ENCODE measurements at places on chromosomes 5 and 9. TPM values are rescaled to one million over a fixed set of nuclear protein-coding genes. Genes with fewer than 3 reads are reported as not detected.
A peak's percentile ranks its signal among the peaks of the same experiment; 100 is the strongest.

The PAX5 gene
- total RNA-seq = 2.4 TPM

The RFESD gene
- total RNA-seq = not detected

GRCh38 chr5:148208226-148208625 is 5.4 kb downstream of the SPINK6 start:
- DNase-seq = no peak
- H3K27me3 ChIP-seq = no peaks in the 10 kb centered on the region
- no peaks in the 10 kb centered on the region for H3K36me3 ChIP-seq

The NIPAL4 gene
- 0.48 TPM for total RNA-seq

- H3K27me3 ChIP-seq = no peaks in the 10 kb centered on the region
- H3K36me3 ChIP-seq = no peaks in the 10 kb centered on the region
- no peak overlapping the region for H3K27ac ChIP-seq
These were observed 15.9 kb upstream of the TOMM5 start for GRCh38 chr9:37608250-37608649.

The FOXD1 gene
- total RNA-seq = not detected

- no peaks in the 10 kb centered on the region for H3K4me1 ChIP-seq
- H3K27ac ChIP-seq = no peak overlapping the region
- H3K36me3 ChIP-seq = no peaks in the 10 kb centered on the region
- H3K4me3 ChIP-seq = no peak overlapping the region
These were observed 985.3 kb upstream of the DMAC1 start for GRCh38 chr9:8784838-8785237.

- peaks cover 21% of the 10 kb centered on the region for H3K4me1 ChIP-seq
- peaks cover 62% of the 10 kb centered on the region for H3K27me3 ChIP-seq
- peak within 1 kb of the TSS; percentile 60 for H3K4me3 ChIP-seq
- H3K36me3 ChIP-seq = no peaks in the 10 kb centered on the region
- peak within 1 kb of the TSS; percentile 86 for H3K27ac ChIP-seq
- DNase-seq = peak; percentile 87
These were observed at the start of gene PRUNE2 for GRCh38 chr9:76905791-76906646. TSS of gene PRUNE2 (minus strand) at chr9:76906114. CDS start at chr9:76905963, 151 bp downstream.

The BTNL3 gene
- total RNA-seq = 47.6 TPM

The PIP5KL1 gene
- not detected for total RNA-seq

GRCh38 chr9:8599937-8600336 is 800.4 kb upstream of the DMAC1 start:
- H3K36me3 ChIP-seq = no peaks in the 10 kb centered on the region
- DNase-seq = no peak
- H3K4me3 ChIP-seq = no peak overlapping the region
- no peak overlapping the region for H3K27ac ChIP-seq
- no peaks in the 10 kb centered on the region for H3K4me1 ChIP-seq
- no peaks in the 10 kb centered on the region for H3K27me3 ChIP-seq

GRCh38 chr5:109927639-109928038 is 237.9 kb downstream of the MAN2A1 start:
- no peaks in the 10 kb centered on the region for H3K36me3 ChIP-seq
- no peaks in the 10 kb centered on the region for H3K27me3 ChIP-seq
- H3K4me1 ChIP-seq = no peaks in the 10 kb centered on the region
- DNase-seq = no peak
- H3K4me3 ChIP-seq = no peak overlapping the region

The CA9 gene
- total RNA-seq = not detected

DNA sequence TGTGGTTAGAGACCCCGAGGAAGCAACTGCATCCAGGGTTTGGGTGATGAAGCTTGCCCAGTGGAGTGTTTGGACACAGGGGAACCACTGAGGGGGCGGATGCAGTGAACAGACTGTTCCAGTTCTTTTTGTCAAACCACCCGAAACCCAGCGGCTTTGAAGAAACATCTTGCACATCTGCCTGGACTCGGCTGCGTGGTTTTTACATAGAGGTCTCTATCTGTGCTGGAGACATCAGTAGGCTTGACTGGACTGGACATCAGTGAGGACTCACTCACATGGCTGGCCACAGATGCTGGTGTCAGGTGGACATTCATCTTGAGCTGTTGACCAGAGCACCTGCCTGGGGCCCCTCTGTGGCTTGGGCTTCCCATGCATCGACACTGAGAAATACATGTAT is 15.3 kb upstream of the SPATA31E1 start:
- H3K36me3 ChIP-seq = no peaks in the 10 kb centered on the region
- peaks cover 3% of the 10 kb centered on the region for H3K4me1 ChIP-seq
- H3K4me3 ChIP-seq = no peak overlapping the region
- no peak overlapping the region for H3K27ac ChIP-seq
- DNase-seq = no peak

- H3K4me1 ChIP-seq = no peaks in the 10 kb centered on the region
- no peaks in the 10 kb centered on the region for H3K36me3 ChIP-seq
- no peak overlapping the region for H3K27ac ChIP-seq
- no peak for DNase-seq
These were observed 61.8 kb downstream of the C9 start for GRCh38 chr5:39302472-39302871.

- no peaks in the 10 kb centered on the region for H3K27me3 ChIP-seq
- no peak for DNase-seq
- no peak overlapping the region for H3K4me3 ChIP-seq
- H3K4me1 ChIP-seq = no peaks in the 10 kb centered on the region
- no peaks in the 10 kb centered on the region for H3K36me3 ChIP-seq
These were observed 201.1 kb upstream of the KLF9 start for GRCh38 chr9:70615464-70616138.

The SLIT3 gene
- total RNA-seq = 11.6 TPM

DNA sequence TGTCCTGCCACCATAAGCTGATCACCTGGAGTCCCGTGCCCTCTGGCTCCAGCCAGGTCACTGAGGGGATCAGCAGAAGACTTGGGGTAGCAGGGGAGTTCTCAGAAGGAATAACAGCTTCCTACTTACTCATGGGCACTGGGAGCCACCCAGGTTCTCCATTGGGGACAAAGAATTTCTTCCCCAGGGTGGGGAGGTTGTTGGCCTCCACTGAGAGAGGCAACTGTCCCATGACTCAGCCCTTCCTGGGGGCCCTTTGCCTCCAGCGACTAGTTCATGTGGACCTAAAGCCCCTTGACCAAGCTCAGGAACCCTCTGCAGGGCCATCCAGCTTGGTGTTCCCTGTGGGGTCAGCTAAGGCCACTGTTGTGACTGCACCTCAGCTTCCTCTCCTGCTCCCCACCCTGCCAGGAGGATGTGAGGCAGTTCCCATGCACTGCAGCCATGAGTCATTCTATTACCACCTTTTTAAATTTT is 175.0 kb downstream of the AUH start:
- H3K36me3 ChIP-seq = no peaks in the 10 kb centered on the region
- H3K4me3 ChIP-seq = no peak overlapping the region
- no peak for DNase-seq
- H3K27ac ChIP-seq = no peak overlapping the region
- peaks cover 2% of the 10 kb centered on the region for H3K4me1 ChIP-seq

The C5 gene
- total RNA-seq = 0.20 TPM

DNA sequence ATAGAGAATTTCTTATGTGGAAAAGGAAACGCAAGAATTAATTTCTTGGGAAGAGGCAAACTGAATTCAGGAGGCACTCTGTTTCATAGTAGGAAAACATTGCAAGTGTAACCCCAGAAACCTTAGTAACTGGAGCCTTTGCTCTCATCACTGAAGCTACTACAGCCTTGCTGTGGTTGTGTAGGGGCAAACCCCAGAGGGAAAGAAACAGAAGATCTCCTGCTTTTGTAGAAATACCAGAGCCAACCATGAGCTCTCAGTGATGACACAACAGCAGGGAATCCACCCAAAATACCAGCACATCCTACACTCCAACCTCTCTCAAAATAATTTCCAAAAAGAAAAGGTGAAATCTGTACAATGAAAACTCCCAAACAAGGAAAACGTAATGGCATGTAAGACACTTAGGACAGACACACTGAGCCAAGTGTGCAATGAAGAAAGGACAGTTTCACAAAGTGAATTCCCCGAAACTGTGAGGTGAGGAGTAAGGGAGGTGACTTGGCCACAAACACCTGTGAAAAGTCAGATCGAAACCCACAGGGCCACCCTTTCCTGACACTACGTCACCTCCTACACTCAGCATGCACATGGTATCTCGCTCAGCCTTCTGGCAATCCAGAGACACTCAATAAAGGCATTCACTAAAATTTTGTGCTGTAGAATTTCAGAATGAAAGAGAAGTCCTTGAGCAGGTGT is 8.5 kb upstream of the ACSL6 start:
- H3K4me1 ChIP-seq = no peaks in the 10 kb centered on the region
- H3K27me3 ChIP-seq = peaks cover 32% of the 10 kb centered on the region
- DNase-seq = peak; percentile 31
- H3K27ac ChIP-seq = no peak overlapping the region

DNA sequence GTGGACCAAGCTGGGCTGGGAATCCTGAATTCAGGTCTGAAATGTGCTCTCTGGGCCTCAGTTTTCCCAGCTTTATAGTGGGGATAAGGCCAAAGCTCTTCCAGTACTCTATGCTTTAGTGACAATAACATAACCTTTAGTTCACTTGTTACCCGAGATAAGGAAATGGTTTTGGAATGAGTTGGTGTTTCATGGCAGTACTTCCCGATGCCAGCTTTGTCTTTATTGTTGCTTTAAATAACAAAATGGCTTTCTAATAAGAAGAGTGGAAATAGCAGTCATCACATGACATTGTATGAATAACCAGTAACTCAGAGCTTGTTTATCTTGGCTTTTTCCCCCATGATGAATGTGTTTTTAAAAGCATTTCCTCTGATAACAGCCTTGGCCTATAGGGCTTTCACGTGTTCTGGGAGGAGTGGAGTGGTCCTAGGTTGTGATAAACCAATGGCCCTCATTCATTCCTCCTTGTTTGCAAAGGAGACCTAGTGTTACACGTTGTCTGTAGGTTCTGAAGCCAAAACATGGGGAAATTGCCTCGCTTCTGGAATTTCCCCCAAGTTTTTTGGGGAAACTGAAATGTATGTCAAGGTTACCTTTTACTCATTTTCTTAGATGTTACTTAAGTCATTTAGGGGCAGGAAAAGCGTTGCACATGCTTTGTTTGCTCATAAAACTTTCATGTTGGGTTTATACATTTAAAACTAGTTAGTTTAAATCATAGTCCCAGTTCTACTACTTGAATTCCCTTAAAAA is 53.7 kb downstream of the ZNF618 start:
- H3K4me1 ChIP-seq = no peaks in the 10 kb centered on the region
- no peaks in the 10 kb centered on the region for H3K36me3 ChIP-seq
- DNase-seq = no peak

The LHX3 gene
- not detected for total RNA-seq

The NTRK2 gene
- total RNA-seq = 10.1 TPM

The ZCCHC7 gene
- 43.0 TPM for total RNA-seq

The IL3 gene
- total RNA-seq = not detected

The OTP gene
- total RNA-seq = not detected

The GCNT4 gene
- 12.5 TPM for total RNA-seq

The ARL14EPL gene
- total RNA-seq = not detected

DNA sequence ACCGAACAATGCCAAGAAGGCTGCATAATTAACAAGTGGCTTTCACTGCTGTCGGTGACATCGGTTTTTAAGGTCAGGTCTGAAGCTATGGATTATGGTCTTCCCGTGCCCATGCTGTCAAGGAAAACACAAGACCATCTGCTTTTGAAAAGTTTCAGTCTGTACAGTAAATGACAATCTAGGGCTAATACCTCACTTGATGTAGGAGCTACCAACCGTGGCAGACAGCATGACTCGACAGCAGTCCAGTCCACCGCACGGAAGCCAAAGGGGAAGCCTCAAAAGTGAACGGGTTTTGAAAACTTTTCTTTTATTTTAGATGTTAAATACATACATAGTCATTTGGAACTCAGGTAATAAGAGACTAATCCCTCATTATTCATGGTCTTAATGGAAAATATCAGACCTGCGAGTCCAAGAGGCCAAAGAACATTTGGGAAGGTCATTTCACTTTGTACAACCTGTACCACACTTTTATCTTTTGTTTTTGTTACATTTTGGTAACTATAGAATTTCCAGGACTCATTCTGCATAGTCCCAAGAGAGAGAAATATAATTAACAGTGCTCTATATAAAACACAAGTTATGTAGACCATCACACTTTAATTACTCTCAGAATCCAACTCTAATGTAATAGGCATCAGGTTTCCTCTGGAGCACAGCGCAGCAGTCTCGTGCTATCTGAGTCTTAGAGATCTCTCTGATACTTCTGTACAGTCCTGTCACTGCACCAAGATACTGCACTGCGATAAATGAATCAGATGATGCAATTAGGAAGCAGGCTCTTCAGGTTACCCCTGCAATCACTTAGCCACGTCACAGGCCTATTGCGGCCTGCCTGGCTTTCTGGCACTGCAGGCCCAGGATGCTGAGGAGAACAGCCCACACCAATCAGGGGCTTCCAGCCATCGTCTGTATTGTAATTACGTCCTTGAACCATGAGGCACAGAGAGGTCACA is 184.9 kb downstream of the FANCC start:
- H3K4me1 ChIP-seq = peaks cover 43% of the 10 kb centered on the region
- peak overlapping the region; percentile 44 for H3K27ac ChIP-seq
- no peaks in the 10 kb centered on the region for H3K27me3 ChIP-seq
- H3K4me3 ChIP-seq = no peak overlapping the region
- no peak for DNase-seq
- no peaks in the 10 kb centered on the region for H3K36me3 ChIP-seq

- H3K36me3 ChIP-seq = no peaks in the 10 kb centered on the region
- H3K27me3 ChIP-seq = no peaks in the 10 kb centered on the region
- no peak overlapping the region for H3K27ac ChIP-seq
- H3K4me3 ChIP-seq = no peak overlapping the region
These were observed 686.5 kb upstream of the DMAC1 start for GRCh38 chr9:8486095-8486494.

DNA sequence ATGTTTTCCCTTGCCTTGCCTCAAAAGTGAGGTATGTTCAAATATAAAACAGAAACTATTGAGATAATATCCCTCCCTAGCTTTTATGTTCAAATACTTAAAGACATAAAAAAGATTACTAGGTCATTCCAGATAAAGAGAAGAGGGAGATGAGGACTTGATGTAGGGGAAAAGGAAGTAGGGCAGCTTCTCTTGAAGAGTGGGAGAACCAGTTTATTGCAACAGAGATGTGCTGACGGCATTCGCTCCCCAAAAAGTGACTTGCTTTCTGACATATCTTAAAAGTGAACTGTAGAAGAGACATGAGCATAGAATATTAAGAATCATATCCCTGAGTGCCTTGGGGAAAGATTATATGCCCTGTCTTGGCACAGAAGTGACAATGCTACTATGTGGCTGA is 330.2 kb upstream of the NREP start:
- H3K27me3 ChIP-seq = no peaks in the 10 kb centered on the region
- H3K4me1 ChIP-seq = no peaks in the 10 kb centered on the region

GRCh38 chr9:96061293-96061987 is 185.9 kb downstream of the ERCC6L2 start:
- H3K27me3 ChIP-seq = no peaks in the 10 kb centered on the region
- peaks cover 7% of the 10 kb centered on the region for H3K4me1 ChIP-seq
- DNase-seq = no peak
- no peaks in the 10 kb centered on the region for H3K36me3 ChIP-seq
- H3K4me3 ChIP-seq = no peak overlapping the region

DNA sequence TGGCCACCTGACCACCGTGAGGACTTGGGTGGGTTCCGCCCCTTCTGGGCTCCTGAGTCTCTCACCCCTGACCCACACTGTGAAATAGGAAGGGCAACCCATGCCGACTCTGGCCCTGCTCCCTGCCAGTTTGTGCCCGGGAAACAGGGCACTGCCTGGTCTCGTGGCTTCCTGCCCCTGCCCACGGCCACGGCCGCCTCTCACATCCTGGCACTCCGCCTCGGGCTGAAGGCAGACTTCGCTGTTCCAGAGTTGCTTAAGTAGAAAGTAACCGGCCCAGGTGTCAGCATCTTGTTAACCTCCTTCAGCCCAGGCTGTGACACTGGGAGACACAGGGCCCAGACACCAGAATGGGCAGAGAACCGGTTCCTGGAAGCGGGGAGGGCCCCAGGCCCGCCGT is 68.7 kb upstream of the RNU6ATAC start:
- no peaks in the 10 kb centered on the region for H3K36me3 ChIP-seq
- peaks cover 19% of the 10 kb centered on the region for H3K4me1 ChIP-seq
- no peak overlapping the region for H3K4me3 ChIP-seq
- no peak for DNase-seq
- H3K27ac ChIP-seq = no peak overlapping the region
- H3K27me3 ChIP-seq = peaks cover 9% of the 10 kb centered on the region

The RGP1 gene
- total RNA-seq = 42.6 TPM

The SPATA31E1 gene
- total RNA-seq = not detected
